ENCODE measurements at places on chromosomes 5 and 9.

DNA sequence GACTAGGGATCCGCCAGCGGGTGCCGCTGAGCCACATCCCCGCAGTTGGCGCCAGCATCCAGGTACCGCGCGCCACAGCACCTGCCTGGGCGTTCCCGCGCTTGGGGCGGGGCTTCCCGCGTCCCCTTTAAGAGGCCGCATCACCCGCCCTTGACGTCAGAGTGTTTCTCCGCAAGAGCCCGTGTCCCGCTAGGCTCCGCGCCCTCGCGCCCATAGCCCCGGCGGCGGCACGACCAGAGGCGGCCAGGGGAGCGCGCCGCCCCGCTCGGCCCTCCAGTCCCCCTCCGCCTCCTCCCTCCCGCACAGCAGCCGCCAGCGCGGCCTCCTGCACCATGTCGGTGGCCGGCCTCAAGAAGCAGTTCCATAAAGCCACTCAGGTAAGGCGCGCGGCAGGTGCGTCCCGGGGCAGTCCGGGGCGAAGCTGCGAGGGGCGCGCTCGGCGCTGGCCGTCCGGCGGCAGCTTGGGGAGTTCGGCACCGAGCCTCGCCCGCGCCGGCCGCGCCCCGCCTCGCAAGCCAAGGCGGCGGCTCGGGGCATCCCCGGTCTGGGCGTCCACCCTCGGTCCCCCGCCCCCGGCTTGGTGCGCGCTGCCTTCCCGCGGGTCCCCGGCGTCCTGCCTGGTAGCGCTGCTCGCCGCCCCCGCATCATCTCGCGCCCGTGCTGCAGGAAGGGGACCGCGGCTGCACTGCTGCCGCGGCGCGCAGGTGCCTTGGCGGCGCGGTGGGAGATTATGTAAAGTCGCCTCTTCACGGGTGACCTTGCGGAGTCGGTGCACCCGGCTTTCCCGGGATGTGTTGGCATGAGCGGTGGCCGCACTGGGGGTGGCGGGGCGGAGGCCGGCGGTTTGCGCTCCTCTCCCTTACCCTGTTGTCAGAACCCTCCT, at the start of gene SH3GL2:
SH3GL2 (plus strand) TSS at position 156 of the 883 bp plus-strand sequence.
- peak; percentile 8 for DNase-seq

DNA sequence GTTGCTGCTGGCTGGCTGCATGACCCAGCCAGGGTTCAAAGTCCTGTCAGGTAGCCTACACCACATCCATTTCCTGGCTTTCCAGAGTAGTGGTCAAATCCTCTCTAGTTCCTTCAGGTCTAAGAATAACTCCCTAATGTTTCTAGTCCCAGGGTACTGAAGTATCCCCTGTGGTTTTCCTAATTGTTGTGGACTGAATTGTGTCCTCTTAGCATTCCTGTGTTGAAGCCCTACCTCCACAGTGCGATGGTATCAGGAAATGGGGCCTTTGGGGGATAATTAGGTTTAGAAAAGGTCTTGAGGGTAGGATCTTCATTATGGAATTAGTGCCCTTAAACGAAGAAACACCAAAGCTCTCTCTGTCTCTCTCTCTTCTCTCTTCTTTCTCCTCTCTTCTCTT, 191.8 kb upstream of the CCNG1 start:
- no peak for DNase-seq

- DNase-seq = no peak
Measured at GRCh38 chr5:5424736-5425135, 2.3 kb downstream of the ICE1 start.

DNA sequence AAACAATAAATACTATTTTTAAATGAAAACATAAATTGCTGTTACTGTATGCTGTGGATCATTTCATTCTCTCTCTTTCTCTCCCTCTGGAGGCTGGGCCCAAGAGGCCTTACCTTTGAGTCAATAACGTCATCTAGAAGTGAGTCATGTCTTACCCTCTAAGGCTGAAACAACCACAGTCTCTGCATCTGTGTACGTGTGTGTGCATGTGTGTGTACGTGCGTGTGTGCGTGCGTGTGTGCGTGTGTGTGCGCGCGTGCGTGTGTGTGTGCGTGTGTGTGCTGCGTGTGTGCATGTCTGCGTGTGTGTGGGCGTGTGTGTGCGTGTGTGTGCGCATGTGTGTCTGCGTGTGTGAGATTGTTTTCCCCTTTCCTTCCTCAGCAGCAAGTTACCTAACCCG, 13.6 kb upstream of the IL17B start:
- peak; percentile 77 for DNase-seq

GRCh38 chr9:16809912-16810610, 60.4 kb downstream of the BNC2 start:
- no peak for DNase-seq

- DNase-seq = no peak
Measured at GRCh38 chr5:7419846-7420245, 23.9 kb downstream of the ADCY2 start.

- DNase-seq = no peak
Measured at GRCh38 chr9:83197591-83197990, 134.6 kb upstream of the RASEF start.

DNA sequence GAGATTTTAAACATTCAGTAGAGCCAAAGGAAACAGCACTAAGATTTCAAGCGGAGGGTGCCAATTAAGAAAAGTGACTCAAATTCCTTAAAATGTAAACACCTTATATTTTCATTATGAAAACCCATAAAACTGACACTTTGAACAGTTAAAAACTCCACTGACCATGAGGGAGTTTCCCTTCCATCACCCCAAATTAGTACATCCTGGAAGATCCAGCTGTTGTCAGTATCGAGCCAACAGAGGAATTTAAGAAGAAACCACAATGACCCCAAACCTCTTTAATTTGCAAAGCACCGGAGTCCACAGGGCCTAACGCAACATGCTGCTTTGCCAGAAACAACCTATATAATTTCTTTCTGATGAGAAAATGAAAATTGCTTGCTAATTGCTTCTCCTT, 41.3 kb downstream of the ROR2 start:
- peak; percentile 73 for DNase-seq

GRCh38 chr5:41277476-41278245, 64.3 kb upstream of the C6 start:
- no peak for DNase-seq

GRCh38 chr9:136563646-136564325, 17.9 kb upstream of the NOTCH1 start:
- DNase-seq = no peak

DNA sequence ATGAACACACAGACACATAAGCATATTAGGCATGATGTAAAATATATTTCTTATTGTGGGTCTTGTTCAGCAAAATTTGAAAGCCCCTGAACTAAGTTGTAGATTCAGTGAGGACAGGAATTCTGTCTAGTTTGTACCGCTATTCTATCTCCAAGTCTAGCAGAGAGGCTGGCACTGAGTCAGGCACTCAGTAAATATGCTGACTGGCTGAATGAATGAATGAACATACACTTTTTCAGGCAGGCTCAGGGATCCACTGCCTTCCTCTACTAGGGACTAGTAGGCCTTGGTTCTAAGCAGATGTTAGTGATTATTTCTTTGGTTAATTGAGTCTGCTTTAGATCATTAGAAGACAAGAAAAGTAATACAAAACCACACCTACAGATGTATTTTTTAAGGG, 157.5 kb downstream of the ZSWIM6 start:
- no peak for DNase-seq

GRCh38 chr9:131105952-131106351, 9.6 kb downstream of the AIF1L start:
- no peak for DNase-seq

DNA sequence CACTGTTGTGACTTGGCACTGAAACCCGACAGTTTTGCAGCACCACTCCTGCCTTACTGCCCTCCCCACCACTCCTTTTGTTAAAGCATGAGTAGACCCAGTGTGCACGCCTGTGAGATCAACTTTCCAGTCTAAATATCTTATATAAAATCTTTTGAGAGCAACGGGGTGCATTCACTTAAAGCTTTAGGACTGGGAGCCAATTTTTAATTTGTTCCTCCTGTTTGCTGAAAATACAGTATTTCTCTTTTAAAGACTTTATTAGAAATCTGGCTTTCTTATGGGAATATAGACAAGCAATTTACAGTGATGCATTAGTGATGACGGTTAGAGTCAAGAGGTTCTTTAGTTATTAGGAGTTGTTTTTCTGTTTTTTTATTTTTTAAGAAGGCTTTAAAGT, 397.5 kb downstream of the TMEM167A start:
- no peak for DNase-seq

- no peak for DNase-seq
Measured at GRCh38 chr5:135279328-135279727, 119.7 kb downstream of the MACROH2A1 start.

DNA sequence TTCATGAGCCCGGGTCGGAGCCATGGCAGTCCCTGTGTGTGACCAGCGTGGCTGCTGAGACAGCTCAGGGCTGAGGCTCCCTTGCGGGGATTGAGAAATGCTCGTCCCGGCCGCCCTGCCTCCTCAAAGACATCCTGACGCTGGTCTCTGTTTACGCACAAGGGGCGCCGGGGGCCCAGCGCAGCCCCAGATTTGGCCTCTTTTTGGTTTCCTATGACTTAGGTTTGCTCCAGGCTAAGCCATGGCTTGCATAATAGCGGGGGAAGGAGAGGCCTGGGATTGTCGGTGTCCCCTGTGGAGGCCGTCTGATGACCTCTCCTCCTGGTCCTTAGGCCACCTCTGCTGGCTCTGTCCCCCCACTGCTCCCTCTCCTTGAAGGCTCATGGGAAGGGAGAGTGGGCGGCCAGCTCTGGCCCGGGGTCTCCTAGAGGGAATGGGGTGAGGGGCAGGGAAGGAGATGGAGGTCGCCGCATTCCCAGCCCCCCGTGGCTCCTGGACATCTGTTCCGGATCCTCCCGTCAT, 3.5 kb downstream of the LAMC3 start:
- DNase-seq = no peak

- peak; percentile 79 for DNase-seq
Measured at GRCh38 chr5:126446498-126447224, 23.5 kb downstream of the GRAMD2B start.

- no peak for DNase-seq
Measured at GRCh38 chr5:26691486-26691885, 346.9 kb downstream of the CDH9 start.

- DNase-seq = no peak
Measured at GRCh38 chr9:16687678-16688369, 182.6 kb downstream of the BNC2 start.

- DNase-seq = no peak
Measured at GRCh38 chr5:168401226-168401625, 85.0 kb upstream of the RARS1 start.

DNA sequence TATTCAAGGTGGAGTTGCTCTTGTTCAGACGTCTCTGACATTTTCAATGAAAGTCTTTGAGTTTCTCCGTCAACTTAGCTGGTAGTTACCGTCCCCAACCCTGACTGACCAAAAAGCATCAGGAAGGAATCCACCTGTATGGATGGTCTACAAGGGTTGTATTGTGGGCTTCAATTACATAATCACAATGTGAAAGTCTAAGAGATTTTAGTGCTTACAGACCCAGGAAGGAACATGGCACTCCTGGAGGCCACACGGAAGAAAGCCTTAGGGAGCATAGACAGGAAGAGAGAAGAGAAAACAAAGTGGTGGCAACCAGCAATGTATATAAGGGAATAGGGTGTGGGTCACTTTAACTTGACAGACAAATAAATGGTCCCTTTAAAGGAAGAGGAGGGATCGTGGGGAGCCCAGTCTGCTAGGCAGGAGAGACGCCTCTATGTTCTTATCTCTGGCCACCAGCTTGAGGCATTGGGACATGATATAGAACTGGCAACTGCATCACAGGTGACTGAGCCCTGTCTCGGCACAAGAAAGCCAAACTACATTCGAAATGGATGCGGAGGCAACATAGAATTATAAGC, 80.4 kb downstream of the ALDH7A1 start:
- DNase-seq = no peak

GRCh38 chr5:55903121-55903701, 52.1 kb downstream of the IL31RA start:
- no peak for DNase-seq

DNA sequence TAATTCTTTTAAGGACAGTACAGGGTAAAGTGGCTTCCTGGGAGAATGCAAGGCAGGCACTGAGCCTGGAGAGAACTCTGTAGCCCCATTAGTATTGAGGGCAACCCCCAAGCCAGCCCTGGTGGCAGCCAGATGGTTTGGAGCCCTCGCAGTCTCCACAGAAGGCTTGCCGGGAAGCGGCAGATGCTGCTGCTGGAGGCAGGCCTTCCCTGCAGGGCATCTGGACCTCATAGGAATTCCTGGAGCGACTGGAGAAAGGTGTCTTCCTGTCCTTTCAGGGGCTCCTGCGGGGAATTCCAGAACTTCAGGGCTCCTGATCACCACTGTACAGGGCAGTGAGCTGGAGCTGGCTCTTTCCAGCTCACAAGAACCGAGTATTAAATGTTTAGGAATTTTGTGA, 167.5 kb downstream of the INSYN2B start:
- DNase-seq = no peak

GRCh38 chr9:32573821-32574220, 862 bp upstream of the NDUFB6 start:
- DNase-seq = no peak
